ENCODE measurements at places on chromosomes 12 and 14.

DNA sequence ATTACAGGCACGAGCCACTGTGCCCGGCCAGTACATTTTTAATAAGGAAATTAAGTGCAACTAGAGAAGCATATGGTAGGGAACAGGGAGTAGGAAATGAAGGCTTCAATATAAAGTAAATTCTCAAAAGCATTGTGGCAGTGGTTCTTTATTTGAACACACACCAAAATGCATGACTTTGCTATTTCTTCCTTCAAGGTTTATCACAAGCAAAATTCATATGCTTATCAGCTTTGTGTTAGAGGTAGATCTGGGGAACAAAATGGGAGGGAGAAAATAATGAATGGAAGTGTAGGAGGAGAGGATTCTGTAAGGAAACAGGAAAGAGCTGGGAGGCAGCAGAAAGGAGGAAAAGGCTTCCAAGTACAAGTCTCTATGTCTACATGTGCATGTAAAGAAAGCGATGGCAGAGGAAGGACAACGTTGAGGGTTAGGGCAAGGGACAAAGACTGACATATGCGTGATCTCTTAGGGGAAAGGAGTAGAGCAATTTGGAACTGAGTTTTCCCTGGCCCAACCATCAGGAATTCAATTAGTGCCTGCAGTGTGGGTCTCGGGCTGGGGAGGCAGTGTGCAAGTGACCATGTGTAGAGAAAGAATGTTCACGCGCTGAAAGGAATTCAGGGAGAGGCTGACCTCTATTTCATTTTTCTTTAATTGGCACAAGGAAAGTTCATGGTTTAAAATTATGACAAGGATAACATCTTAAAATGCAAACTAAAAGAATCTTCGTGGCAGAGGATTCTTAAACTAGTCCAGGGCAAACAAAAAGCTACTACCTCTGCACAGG, 22.9 kb upstream of the RASSF8 start:
- DNase-seq, result no peak

- no peak for DNase-seq
These were observed 94.7 kb downstream of the SLC5A8 start for GRCh38 chr12:101115326-101115725.

DNA sequence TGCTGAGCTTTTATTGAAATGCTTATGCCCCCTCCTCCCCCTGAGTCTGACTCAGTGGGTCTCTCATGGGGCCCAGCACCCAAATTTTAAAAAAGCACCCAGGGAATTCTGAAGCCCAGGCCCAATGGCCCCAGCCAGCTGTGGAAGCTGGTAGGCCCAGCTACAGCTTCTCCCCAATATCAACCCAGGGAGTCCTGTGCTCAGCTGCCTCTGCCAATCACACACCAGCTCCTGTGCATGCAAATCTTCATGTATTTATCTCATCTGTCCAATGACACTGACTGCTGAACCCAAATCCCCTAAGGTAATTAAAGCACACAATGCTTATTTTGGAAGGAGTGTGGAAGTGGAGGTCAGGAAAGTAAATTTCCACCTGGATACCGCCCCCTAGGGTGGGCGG, 76.3 kb downstream of the CCDC88C start:
- no peak for DNase-seq

GRCh38 chr14:53491884-53492277, 338.8 kb upstream of the DDHD1 start:
- no peak for DNase-seq

DNA sequence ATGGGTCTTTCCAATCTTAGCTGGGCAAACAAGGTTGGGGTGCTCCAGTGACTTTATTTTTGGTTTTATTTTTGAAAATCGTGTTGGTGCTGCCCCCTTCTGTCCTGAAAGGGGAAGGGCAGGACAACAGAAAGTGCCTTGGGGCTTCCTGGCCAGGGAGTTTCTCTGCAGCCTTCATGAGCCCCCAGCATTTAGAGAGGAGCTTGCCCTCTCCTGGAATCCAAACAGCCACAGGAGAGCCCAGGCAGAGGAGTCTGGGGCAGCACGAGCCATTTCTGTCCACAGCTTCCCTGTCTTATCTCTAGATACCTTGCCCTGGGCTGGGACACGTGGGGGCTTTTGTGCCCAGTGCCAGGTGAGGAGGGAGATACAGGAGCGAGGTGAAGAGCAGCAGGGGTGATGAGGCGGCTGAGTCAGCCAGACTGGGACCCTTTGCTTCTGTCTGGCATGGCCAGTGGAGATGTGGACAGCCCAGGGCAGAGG, 4.4 kb upstream of the C1RL start:
- no peak for DNase-seq

DNA sequence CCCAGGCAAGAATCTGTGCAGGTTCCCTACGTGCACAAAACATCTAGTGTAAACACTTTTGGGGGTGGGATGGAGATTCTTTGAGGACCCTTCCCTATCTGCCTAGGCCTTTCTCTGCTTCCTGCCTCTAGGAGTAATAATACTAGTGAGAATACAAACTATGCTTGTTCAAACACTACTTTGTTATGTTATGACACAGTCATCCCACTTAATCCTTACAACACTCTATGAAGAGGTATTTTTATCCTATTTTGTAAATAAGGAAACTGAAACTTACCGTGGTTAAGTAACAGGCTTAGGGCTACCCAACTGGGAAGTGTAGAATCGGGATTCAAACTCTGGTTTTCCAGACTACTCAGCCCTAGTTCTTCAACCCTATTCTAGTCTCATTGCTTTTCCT, 96.5 kb downstream of the KCNA5 start:
- no peak for DNase-seq

- DNase-seq, result no peak
These were observed 340.4 kb downstream of the RAD51B start for GRCh38 chr14:68159701-68160633.

- no peak for DNase-seq
These were observed 70.4 kb upstream of the PTPRQ start for GRCh38 chr12:80373666-80374065.

DNA sequence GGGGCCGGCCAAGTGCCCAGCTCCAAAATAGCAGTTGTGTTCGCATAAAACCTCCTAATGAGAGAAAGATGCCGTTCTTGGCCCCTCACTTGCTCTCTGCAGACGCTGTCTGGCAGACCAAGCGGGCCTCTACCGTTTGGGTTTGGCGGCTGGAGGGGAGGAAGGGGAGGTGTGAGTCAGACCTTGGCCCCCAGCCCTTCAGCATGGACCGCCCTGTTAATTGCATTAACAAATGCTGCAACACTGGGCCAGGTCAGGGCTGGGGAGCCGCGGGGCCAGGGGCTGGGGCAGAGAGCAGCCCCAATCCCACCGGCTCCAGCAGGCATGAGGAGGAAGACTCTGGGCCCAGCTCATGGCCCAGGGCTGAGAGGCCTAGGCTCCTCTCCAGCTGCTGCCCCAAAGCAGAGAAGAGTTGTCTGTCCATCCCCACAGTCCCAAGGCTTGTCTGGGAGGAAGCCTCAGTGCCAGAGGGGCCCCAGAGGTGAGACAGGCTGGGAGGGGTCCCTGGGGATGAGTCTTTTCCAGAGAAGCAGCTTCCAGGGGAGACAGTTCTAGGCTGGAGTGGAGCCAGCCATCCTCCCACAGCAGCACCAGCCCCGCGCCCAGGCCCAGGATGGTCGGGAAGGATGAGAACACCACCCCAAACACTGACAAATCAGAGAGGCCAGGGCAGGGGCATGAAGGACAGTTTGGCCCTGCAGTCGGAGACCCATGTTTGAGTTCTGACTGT, 16.9 kb downstream of the LTBP2 start:
- no peak for DNase-seq

DNA sequence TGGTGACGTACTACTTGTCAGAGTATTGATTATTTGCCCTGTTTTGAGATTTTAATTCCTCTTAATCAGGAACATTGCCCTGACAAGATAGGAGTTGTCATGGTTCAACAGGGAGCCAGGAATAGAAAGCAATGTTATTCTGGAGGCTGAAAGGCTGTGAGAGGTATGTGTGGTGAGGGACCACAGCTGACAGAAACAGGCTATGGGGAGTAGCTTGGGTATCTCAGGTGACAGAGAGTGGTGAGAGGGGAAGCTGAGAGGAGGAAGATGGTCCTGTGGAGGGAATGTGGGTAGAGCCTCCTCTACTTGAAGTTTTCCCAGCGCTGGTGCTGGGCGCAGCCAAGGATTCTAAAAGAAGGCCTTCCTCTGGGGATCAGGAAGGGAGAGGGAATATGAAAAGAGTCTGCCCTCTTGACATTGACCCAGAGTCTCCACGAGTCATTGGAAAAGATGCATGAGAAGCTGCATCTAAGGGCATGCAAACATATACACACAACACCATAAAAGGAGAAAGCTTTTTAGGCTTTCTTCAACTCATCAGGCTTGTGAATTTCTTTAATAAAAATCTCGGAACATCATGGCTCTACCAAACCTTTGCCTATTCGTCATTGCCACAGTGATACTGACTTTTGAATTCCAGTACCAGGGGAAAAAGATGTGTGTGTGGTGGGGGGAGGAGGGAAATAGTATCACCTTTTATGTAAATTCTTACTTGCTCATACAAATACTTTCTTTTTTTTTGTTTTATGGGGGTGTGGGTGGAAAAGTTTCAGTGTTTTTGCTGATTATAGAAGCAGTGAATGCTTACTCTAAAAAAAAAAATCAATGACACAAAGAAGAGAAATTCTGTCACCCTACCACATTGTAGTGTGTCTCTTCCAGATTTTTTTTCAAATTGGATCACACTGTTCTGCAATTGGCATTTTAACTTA, 39.9 kb upstream of the DHRS7 start:
- no peak for DNase-seq

DNA sequence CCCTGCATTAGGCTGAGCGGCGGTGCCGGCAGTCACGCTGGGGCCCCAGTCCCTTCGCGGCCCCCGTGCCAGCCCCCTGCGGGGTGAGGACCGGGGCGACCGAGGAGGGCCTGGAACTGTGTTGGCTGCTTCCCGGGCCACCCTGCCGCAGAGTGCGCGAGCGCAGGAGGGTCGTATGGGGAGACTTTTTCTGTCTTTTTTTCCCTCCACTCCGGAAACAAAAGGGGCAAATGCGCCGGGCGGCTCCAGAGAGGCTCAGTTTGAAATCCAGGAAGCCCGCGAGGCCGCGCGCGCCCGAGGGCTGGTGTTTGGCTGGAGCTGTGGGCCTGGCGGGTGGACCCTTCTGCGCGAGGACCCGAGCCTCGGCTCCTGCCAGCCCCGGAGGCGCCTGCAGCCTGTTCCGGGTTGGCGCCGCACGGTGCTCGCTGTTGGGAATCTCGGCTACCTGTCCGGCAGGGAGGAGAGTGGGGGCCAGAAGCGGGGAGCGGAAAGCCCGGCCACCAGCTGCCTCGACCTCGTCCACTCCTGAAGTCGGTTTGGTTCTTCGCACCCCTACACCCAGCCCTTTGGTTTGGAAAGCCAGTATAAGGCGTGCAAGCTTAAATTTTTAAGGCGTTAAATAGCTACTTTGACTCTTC, 638 bp downstream of the PLEKHG3 start:
- no peak for DNase-seq

DNA sequence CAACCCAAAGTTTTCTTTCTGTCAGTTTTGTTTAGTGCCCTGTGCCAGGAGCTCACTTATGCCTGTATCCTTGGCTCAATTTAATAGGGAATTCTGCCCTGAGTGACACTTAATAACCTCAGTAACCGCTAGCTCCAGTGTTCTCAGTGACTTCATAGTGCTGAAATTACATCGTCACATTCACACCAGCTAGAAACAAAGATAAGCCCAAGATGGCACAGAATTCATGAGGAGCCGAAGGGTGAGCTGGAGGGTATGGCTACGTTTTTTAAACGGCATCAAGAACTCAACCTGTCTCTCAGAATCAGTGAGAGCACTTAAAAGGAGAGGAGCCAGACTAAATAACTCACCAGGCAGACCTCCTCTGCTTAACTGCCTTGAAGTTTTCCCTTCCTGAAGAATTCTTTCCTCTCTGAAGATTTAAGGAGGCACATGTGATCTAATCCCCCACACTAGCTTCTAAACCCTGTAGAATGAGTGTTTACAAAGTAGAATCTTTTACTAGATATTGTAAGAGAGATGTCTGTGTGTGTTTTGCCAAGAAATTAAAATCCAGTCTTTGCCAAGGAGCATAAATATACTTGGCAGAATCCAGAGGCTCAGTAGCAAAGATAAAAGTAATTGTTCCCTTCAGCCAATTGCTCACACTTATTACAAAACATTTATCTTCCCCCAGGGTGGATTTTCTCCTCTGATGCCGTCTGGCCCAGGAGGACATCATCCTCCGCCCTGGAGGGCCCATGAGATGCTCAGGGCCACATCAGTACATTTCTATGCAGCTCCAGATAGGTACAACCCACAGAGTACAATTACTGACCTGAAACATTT, 37.3 kb downstream of the PTGER2 start:
- DNase-seq, result no peak

GRCh38 chr12:23564451-23565152, 384.9 kb downstream of the SOX5 start:
- DNase-seq, result no peak

DNA sequence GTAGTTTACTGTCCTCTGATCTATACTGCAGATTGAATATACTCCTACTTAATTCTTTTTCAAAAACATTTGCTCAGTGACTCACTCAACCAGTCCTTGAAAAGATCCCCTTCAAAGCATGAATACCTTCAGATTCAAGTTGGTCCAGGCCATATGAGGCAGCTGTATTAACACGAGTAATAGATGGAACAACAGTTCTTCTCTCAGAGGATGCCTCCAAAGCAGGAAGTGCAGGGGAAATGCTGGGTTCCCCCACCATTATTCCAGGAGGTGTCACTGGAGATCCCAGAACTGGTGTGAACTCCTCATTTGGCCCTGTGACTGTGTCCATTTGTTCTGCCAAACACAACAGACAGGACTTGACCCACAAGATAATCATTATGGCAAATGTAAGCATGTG, 20.6 kb downstream of the ARMH4 start:
- DNase-seq, result no peak

DNA sequence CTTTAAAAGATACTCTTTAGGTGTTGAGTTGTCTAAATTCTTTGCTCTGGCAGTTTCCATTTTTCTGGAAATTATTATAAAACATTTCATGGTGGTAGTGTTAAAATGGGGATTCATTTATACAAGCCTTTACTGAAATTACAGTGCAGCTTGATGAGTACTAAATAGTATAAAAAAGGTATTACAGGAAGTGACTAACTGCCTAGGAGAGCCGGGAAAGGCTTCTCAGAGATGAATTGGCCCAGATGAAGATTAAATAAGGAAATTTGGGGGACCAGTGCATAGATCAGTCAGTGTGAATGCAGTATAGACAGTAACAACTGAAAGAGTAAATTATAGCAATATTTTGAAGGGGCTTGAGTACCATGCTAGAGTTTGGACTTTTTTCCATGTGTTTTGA, 7.5 kb downstream of the PSMA6 start:
- DNase-seq, result no peak

GRCh38 chr14:91119556-91120311, 5.9 kb downstream of the DGLUCY start:
- no peak for DNase-seq

- DNase-seq, result no peak
These were observed 40.8 kb upstream of the PNMA1 start for GRCh38 chr14:73754911-73755360.

GRCh38 chr14:54638135-54638446, 71.2 kb downstream of the SAMD4A start:
- DNase-seq, result no peak

DNA sequence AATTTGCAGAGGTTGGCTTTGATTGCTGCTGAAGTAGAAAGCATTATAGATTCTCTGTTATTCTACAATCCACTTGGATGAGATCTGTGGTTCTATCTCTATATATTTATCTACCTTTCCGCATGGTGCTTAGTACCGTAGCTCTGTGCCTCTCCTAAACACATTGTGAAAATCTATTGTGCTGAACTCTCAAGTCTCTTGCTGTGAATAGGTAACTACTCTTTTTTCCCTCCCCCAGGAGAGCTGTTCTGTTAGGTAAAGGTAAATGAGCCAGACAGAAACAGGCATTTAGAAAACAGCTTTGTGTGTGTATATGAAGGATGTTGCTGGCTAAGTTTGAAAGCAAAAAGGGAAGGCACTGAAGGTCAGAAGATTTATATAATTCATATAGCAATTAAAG, 112.6 kb downstream of the BRMS1L start:
- DNase-seq, result no peak
